ENCODE measurements at places on chromosomes 2 and 18.

- DNase-seq = no peak
Observed at GRCh38 chr18:52861558-52861957, 521.6 kb downstream of the DCC start.

- no peak for DNase-seq
Observed at GRCh38 chr2:72994282-72994990, 77.1 kb downstream of the SFXN5 start.

GRCh38 chr2:202508686-202509085, 126.1 kb upstream of the FAM117B start:
- no peak for DNase-seq

- DNase-seq = no peak
Observed at GRCh38 chr2:205047273-205047839, 502.1 kb downstream of the PARD3B start.

DNA sequence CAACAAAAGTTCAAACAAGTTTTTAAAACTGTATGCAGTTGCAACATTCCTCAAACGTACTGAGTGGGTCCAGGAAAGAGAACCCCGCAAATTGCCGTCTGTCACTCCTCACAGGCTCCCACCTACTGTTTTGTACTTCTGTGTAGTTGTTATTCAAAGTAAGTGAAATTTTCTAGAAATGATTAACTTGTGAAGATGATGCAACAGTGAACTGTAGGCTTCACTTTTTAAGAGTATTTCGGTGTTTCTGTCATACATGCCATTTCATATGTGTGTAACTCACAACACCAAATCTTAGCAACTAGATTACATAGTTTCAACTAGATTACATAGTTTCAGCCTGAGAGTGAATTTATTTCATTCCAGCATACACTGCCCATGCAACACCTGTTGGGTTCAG, 226.0 kb upstream of the TANK start:
- DNase-seq = no peak

DNA sequence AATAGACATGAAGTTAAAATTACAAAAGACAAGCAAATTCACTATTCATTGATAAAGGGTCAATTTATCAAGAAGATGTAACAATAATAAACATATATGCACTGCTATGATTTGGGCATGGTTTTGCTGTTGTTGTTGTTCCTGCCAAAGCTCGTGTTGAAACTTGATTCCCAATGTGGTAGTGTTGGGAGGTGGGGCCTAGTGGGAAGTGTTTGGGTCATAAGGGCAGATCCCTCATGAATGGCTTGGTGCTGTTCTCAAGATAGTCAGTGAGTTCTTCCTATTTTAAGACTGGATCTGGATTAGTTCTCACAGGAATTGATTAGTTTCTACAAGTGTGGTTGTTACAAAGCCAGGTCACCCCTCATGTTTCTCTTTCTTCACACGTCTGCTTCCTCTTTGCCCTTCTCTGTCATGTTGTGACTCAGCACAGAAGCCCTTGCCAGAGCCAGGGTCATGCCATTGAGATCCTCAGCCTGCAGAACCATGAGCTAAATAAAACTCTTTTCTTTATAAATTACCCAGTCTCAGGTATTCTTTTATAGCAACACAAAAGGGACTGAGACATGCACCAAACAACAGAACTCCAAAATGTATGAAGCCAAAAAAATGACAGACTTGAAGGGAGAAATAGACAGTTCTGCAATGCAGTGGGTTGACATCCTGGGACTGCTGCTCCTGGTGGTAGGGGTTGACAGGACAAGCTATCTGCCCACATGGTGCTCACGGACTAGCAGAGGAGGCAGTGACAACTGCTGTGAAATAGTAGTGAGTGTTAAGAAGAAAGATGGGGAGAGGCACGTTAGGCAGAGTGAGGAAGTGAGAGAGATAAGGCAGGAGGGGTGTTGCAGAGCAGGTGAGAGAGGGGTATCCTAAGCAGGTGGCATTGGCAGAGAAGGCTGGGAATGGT, 18.6 kb upstream of the SKA1 start:
- DNase-seq = no peak

GRCh38 chr2:234881413-234882241, 70.2 kb upstream of the SH3BP4 start:
- peak; percentile 43 for DNase-seq

GRCh38 chr2:27717070-27717795, 53.5 kb downstream of the SLC4A1AP start:
- no peak for DNase-seq

GRCh38 chr2:148909114-148909513, 34.1 kb downstream of the KIF5C start:
- no peak for DNase-seq

DNA sequence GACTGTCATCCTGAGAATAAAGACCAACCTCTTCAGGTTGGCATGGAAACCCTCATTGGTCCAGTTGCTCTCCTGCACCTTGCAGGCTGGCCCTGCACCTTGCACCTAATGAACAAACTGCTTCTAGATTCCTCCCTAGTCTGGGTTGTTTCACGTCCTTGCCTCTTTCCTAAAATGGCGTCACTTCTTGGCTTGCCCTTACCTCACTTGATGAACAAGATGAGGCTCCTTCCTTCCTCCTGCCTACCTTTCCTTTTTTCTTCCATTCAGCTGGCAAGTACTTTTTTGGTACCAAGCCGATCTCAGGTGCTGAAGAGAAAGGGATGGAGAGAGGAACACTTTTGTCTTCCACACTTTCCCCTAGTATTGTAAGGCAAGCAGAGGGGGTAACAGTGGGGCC, 74.5 kb downstream of the MYCN start:
- DNase-seq = no peak

DNA sequence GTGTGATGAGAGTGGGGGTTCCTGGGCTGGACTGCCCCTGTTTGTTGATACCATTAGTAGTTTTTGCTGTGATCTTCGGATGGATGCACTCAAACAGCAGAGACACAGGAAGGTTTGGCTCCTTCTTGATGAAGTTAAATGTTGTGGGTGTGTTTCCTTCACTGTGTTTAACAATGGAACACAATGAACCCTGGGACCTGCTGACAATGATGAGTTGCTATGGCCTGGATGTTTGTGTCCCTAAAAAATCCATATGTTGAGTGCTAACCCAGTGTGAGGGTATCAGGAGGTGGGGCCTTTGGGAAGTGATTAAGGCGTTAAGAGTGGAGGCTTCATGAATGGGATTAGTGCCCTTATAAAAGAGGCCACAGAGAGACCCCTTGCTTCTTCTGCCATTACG, 237.4 kb upstream of the HS6ST1 start:
- no peak for DNase-seq

DNA sequence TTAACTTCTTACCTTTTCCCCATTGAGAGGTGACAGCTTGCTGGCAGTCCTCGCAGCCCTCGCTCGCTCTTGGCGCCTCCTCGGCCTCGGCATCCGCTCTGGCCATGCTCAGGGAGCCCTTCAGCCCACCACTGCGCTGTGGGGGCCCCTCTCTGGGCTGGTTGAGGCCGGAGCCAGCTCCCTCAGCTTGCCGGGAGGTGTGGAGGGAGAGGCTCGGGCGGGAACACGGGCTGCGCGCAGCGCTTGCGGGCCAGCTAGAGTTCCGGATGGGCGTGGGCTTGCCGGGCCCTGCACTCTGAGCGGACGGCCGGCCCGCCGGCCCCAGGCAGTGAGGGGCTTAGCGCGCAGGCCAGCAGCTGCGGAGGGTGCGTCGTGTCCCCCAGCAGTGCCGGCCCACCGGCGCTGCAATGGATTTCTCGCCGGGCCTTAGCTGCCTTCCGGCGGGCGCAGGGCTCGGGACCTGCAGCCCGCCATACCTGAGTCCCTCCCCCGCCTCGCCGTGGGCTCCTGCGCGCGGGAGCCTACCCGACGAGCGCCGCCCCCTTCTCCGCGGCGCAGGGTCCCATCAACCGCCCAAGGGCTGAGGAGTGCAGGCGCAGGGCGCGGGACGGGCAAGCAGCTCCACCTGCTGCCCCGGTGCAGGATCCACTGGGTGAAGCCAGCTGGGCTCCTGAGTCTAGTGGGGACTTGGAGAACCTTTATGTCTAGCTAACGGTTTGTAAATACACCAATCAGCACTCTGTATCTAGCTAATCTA, 335.0 kb downstream of the CBLN2 start:
- DNase-seq = no peak

- DNase-seq = no peak
Observed at GRCh38 chr2:170863087-170863486, 46.4 kb downstream of the GAD1 start.

- DNase-seq = no peak
Observed at GRCh38 chr2:48346124-48346536, 183.8 kb upstream of the STON1 start.

- no peak for DNase-seq
Observed at GRCh38 chr2:18924386-18924785, 335.0 kb upstream of the NT5C1B start.

- no peak for DNase-seq
Observed at GRCh38 chr2:231668981-231669380, 39.3 kb upstream of the PTMA start.

GRCh38 chr18:805755-806110, 6.3 kb downstream of the YES1 start:
- no peak for DNase-seq

GRCh38 chr18:51021226-51021965, 8.6 kb upstream of the SMAD4 start:
- no peak for DNase-seq

- no peak for DNase-seq
Observed at GRCh38 chr2:175698061-175698460, 304.0 kb downstream of the LNPK start.

- DNase-seq = no peak
Observed at GRCh38 chr2:126494593-126494992, 161.4 kb upstream of the GYPC start.

DNA sequence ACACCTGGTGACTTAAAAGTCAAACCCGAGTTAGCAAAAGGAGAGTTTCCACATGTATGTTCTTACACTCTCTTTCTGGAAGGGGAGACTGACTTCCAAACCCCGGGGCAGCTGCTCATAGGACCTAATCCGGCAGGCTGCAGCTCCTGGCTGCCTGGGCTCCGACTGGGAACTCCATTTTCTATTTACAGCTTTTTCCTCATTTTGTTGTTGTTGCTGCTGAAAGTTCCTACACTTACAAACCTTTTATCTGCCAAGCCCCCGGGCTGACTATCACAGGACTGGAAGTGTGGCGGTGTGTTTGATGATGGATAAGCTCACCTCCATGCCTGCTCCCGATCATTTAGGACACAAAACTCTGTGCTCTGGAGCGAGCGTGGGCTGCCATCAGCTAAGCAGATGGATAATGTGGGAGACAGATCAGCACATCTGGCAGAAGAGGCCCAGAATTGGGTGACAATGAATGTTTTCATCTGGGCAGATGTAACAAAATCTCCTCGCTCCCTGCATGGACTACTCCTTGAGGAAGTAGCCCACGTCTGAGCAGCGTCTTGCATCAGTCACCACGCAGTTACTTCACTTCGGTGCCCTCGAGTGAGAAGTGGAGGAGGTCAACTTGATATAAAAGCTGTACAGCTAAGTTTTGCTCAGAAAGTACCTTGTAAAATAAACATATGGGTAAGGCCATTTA, 114.4 kb upstream of the COPS8 start:
- no peak for DNase-seq

GRCh38 chr2:180050246-180050645, 43.1 kb upstream of the CWC22 start:
- no peak for DNase-seq

DNA sequence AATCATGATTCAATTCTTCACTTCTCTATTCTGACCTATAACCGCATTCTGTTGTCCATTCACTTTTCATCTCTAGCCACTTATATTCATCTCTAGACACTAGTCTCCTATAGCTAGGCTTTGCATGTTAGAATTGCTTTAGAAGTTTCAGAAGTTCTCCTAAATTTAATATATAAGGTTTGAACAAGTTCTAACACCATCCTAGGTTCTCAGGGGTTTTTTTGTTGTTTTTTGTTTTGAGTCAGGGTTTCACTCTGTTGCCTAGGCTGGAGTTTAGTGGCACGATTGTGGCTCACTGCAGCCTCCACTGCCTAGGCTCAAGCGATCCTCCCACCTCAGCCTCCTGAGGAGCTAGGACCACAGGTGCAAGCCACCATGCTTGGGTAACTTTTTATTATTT, 19.9 kb downstream of the WDSUB1 start:
- DNase-seq = no peak

- DNase-seq = no peak
Observed at GRCh38 chr2:134174711-134175110, 79.2 kb upstream of the MGAT5 start.

DNA sequence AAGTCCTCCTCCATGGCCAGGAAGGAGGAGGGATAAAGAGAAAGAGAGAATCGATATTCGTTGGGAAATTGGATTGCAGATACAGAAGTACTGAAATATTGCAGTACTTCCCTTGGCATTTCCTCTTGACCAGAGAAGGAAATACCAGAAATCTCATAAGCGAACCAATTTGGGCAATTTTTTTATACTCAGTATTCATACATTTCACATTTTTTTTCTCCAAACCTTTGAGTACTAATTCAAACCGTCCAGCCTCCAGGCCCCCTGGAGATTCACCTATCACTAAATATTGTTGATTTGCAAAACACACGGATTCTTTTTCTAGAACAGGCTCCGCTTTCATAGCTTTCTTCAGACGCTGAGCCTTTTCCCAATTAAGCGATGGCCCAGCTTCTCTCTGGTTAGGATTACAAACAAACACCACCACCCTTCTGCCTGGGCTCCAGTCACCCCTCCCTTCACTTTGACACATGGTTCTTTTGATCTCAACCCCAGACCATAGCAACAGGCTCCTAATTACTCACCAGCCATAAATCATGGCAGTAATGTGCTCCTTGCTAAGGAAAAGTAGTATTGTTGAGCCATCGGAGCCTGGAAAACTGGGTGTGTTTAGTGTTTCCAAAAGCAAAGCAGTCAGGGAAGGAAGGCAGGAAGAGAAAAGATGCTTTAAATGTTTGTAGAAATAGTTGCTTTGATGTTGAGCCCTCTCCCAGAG, 138.4 kb upstream of the CCDC68 start:
- no peak for DNase-seq

GRCh38 chr2:157737656-157738055, 109.0 kb upstream of the ACVR1C start:
- DNase-seq = no peak

DNA sequence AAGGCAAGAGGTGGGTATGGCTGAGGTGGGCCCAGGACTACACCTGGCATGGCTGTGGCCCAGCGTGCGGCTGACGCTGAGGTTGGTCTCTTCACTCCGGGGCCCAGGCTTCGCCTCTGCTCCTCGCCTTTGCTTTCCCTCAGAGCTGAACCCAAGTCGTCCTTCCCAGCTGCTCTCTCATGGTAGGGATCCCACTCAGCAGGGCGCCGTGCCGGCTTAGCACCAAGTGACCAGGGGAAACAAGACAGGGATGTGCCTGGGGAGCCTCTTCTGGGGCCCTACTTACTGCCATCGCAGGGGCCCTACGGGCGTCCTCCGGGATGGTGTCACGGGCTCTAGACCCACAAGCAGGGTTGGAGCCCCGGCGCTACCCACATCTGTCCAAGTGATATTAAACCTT, 138.1 kb upstream of the ALKAL2 start:
- DNase-seq = no peak

- DNase-seq = no peak
Observed at GRCh38 chr2:178275600-178275999, 81.3 kb downstream of the OSBPL6 start.

- no peak for DNase-seq
Observed at GRCh38 chr2:216950547-216950946, 90.7 kb upstream of the TNP1 start.
